Breast epithelium (tissue), 4 donors: ENCODE measurements at places on chromosomes 5 and 9.

DNA sequence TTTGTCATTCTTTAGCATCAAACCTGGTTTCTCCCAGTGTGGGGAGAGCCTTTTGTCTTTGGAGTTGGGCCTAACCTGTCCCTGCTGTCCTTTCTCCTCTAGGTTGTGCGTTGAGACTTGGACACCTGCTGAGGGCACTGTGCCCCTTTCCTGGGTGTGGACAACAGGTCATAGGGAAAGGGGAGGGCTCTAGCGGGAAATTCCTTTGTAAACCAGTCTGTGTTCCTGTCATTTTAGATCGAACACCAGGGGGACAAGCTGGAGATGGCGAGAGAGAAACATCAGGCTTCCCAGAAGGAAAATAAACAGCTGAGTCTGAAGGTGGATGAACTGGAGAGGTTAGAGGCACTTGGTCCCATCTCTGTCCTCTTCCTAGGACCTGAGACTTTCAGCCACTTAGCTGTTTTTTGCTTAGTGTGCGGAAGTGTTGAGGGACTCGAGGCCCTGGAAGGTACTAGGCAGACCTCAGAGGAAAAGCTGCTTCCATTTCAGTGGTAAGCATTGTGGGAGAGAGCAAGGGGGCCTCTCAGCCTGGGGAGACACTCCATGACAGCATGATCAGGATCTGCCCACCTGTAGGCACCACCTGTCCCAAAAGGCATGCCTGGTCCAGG, 8.6 kb upstream of the GLE1 start:
- H3K36me3 ChIP-seq: no peaks in the 10 kb centered on the region
- no peak for DNase-seq
- H3K27ac ChIP-seq: no peak overlapping the region

- no peak for DNase-seq
- no peak overlapping the region for H3K4me3 ChIP-seq
- H3K36me3 ChIP-seq: no peaks in the 10 kb centered on the region
- no peaks in the 10 kb centered on the region for H3K4me1 ChIP-seq
Observed at GRCh38 chr9:99748266-99748665, 73.4 kb upstream of the NR4A3 start.

GRCh38 chr5:51678330-51678729, 295.1 kb downstream of the ISL1 start:
- no peak overlapping the region for H3K27ac ChIP-seq
- H3K36me3 ChIP-seq: no peaks in the 10 kb centered on the region
- H3K27me3 ChIP-seq: no peaks in the 10 kb centered on the region
- DNase-seq: no peak

DNA sequence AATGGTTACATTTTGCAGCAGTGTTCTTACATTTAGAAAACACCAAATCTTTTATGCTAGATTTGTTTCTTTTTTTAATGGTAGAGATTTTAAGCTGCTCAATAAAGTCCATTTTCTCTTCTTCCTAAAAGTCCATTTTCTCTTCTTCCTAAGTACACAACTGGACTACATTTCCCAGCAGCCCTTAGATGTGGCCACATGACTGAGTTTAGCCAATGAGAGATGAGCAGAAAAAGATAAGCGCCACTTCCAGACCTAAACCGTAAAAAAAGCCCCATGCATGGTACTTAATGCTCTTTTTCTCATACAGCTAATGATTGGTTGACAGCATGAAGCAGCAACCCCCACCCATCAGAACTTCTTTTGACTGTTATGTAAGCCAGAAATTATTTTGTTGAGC, 206.7 kb downstream of the FAM114A2 start:
- H3K4me3 ChIP-seq: no peak overlapping the region
- DNase-seq: no peak
- H3K36me3 ChIP-seq: no peaks in the 10 kb centered on the region
- no peak overlapping the region for H3K27ac ChIP-seq
- no peaks in the 10 kb centered on the region for H3K4me1 ChIP-seq

DNA sequence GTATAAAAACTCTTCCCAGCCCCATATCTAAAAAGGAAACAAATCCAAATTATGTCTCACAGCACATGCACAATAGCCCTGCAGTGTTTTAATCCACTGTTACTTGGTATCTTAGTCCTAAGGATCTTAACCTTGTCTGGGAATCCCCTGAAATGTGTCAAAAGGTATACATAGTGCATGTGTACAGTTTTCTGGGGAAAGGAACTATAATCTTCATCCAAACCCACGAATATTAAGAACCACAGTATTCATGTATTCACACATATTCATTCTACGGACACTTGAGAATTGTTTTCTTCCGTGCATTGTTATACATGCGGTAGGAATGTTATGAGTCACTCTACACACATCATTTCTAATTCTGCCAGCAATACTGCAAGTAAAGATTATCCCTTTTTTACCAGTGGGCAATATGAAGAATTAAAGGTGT, 47.8 kb upstream of the SNX2 start:
- no peak overlapping the region for H3K27ac ChIP-seq
- no peak overlapping the region for H3K4me3 ChIP-seq
- DNase-seq: no peak
- H3K4me1 ChIP-seq: peaks cover 9% of the 10 kb centered on the region

DNA sequence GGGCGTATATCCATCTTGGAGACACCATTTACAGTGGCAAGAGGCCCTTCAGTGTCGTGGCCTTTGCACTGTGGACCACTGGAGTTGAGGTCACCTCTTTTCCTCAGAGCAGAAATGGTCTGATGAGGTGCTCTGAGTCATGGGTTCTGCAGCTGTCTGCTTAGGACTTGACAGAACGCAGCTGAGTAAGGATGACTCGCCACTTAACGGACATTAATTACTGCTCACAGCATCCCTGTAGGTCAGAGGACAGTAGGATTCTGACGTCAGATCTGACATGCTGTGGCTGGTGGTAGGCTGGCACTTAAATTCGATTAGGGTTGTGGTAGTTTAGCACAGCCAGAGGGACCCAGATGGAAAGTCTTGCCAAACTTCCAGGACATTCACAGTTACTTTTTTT, 479.4 kb downstream of the DMAC1 start:
- H3K36me3 ChIP-seq: no peaks in the 10 kb centered on the region
- no peak overlapping the region for H3K27ac ChIP-seq
- H3K27me3 ChIP-seq: peaks cover 4% of the 10 kb centered on the region
- H3K4me3 ChIP-seq: no peak overlapping the region
- DNase-seq: no peak
- no peaks in the 10 kb centered on the region for H3K4me1 ChIP-seq

DNA sequence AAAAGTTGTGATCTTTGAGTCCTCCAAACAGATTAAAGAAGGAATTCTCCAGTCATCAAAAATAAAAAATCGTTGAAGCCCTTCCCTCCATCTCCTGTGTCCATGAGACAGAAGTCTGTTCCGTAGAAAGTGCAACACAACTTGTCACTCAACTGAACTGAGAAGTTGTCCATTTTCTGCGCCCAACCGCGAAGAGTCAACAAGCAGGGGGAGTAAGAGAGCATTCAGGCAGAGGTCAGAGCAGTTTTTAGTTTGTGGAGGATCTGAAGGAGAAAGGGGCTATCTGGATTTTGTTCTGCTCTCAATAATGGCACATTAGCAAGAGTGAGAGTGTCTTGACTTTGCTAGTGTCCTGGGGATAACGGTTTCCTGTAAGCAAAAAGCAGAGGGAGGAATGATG, 303.9 kb downstream of the ICE1 start:
- H3K36me3 ChIP-seq: no peaks in the 10 kb centered on the region
- H3K4me1 ChIP-seq: no peaks in the 10 kb centered on the region
- DNase-seq: no peak
- H3K27ac ChIP-seq: no peak overlapping the region
- no peaks in the 10 kb centered on the region for H3K27me3 ChIP-seq
- no peak overlapping the region for H3K4me3 ChIP-seq

DNA sequence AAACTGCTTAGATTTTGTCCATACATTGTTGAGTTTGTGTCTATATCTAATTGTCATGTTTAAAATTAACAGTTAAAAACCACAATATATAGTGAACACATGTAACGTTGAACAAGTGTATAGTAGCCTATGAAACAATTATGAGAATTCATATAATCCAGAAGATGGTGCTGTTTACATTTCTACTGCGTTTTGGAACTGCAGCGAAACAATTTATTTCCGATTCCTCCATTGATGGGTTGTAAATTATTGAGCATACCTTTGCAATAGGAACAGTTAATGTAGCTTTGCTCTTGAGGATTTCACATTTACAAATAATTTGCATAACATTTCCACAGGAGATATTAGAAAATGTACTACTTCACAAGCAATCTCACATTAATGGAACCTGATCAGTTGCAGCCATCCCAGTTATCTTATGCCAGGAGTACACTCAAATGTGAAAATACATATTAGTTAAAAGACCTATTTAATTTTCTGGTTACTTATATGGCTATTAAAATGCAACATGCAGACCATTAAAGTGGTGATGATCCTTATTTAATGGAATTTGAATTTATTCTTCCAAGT, 411.8 kb downstream of the CDH10 start:
- H3K27me3 ChIP-seq: no peaks in the 10 kb centered on the region
- H3K36me3 ChIP-seq: no peaks in the 10 kb centered on the region
- H3K4me3 ChIP-seq: no peak overlapping the region
- no peaks in the 10 kb centered on the region for H3K4me1 ChIP-seq
- no peak for DNase-seq
- H3K27ac ChIP-seq: no peak overlapping the region

DNA sequence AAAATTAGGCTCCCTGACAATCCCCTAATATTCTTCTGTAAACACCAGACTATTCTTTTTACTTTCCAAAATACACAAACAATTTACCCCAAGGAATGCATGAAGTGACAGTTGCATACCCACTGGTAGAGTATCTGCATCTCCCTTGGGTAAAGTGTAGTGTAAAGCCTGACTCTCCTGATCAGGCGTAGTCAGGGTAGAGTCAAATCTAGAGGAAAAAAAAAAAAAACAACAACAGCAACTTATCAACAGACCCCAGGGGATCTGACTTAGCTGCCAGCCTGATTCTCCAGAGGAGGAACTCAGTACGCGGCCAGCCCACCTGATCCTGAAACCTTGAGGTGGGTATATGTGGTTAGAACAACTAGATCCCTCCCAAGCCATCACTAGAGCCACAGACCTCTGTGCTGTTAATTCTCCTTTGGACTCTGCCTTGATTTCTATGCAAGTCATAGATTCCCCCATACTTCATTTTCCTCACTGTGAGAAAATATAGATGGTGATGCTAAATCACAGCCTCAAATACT, 61.0 kb downstream of the ZNF608 start:
- no peaks in the 10 kb centered on the region for H3K36me3 ChIP-seq
- no peaks in the 10 kb centered on the region for H3K27me3 ChIP-seq
- H3K4me3 ChIP-seq: no peak overlapping the region
- H3K4me1 ChIP-seq: peaks cover 4% of the 10 kb centered on the region
- H3K27ac ChIP-seq: no peak overlapping the region

- DNase-seq: peak; percentile 90
- peak overlapping the region; percentile 92 for H3K27ac ChIP-seq
- no peaks in the 10 kb centered on the region for H3K27me3 ChIP-seq
- peaks cover 13% of the 10 kb centered on the region for H3K4me1 ChIP-seq
- H3K36me3 ChIP-seq: no peaks in the 10 kb centered on the region
Observed at GRCh38 chr9:137411645-137412380, 11.1 kb downstream of the EXD3 start.

GRCh38 chr5:87069974-87070608, 197.6 kb upstream of the RASA1 start:
- H3K36me3 ChIP-seq: no peaks in the 10 kb centered on the region
- H3K27ac ChIP-seq: peak overlapping the region; percentile 0
- H3K4me1 ChIP-seq: no peaks in the 10 kb centered on the region
- H3K4me3 ChIP-seq: no peak overlapping the region

DNA sequence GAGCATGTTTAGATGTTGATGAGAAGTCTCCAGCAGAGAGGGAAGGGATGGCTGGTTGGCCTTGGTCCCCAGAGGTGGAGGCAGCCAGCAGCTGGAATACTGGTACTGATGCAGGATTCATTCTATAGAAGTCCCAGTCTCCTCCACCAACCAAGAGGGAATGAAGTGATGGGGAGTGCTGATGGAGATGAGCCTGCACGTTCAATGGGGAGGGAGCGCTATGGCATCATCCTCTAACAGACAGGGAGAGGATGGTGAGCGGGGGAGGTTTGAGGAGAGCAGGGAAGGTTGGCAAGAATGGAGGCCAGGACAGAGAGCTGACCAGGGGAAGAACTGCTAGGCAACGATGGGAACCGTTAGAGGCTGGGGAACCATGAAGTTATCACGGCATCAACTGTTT, 159.8 kb upstream of the MVB12B start:
- H3K36me3 ChIP-seq: no peaks in the 10 kb centered on the region
- no peaks in the 10 kb centered on the region for H3K27me3 ChIP-seq
- H3K27ac ChIP-seq: no peak overlapping the region
- no peak overlapping the region for H3K4me3 ChIP-seq
- H3K4me1 ChIP-seq: no peaks in the 10 kb centered on the region
- no peak for DNase-seq

DNA sequence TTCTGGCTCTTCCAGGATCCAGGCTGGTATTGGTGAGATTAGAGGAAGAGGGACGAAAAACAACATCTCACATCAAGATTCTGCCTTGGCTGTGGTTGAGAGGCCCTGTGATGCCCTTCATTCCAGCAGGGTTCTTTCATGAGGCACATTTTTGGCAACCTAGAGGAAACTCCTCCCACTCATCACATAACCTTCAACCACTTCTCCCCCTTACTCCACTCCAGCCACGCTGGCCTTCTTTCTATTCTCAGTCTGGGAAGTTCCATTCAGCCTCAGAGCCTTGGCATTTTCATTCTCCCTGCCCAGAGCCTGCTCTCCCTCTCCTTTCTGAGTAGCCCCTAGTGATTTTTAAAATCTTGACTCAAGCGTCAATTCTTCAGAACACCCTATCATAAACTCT, 337.5 kb downstream of the ZSWIM6 start:
- no peak overlapping the region for H3K27ac ChIP-seq
- no peak for DNase-seq
- no peaks in the 10 kb centered on the region for H3K4me1 ChIP-seq
- H3K4me3 ChIP-seq: no peak overlapping the region
- H3K36me3 ChIP-seq: no peaks in the 10 kb centered on the region

DNA sequence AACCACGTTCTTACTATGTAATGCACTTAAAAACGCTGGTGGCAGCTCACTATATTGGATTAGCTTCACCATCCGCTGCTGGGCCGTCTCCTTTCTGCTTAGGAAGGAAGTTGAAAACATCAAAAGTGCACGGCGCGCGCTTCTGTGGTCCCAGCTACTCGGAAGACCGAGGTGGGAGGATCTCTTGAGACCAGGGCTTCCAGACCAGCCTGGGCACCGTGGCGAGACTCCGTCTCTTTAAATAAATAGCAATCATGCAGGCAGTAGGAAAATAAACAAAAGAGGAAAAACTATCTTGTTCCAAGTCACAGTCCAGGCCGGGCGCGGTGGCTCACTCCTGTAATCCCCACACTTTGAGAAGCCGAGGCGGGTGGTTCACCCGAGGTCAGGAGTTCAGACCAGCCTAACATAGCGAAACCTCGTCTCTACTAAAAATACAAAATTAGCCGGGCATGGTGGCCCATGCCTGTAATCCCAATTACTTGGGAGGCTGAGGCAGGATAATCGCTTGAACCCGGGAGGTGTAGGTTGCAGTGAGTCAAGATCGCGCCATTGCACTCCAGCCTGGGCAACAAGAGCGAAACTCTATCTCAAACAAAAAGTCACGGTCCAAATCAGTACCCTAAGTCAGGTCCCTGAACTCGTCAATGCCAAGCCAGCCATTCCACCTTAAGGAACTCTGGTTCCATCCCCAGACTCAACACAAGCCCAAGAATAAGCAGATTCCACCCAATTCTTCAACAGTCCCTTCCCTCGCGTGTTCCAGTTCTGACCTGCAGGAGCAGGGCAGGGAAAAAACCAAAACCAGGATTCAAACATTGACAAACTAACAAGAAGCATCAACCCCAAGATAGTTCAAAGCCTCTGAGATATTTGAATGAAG, 1.0 kb upstream of the GOLGA1 start:
- peak overlapping the region; percentile 97 for H3K27ac ChIP-seq
- no peaks in the 10 kb centered on the region for H3K4me1 ChIP-seq
- no peaks in the 10 kb centered on the region for H3K27me3 ChIP-seq
- peak; percentile 52 for DNase-seq
